NCI-H1105 treated with DMSO at 0.1 percent for 48 hours (cell line): ENCODE measurements at places on chromosomes 16 and 17.

GRCh38 chr17:62641153-62641552, 13.7 kb downstream of the MRC2 start:
- no peak for DNase-seq

GRCh38 chr16:23040246-23040645, 109.0 kb downstream of the USP31 start:
- no peak for DNase-seq

DNA sequence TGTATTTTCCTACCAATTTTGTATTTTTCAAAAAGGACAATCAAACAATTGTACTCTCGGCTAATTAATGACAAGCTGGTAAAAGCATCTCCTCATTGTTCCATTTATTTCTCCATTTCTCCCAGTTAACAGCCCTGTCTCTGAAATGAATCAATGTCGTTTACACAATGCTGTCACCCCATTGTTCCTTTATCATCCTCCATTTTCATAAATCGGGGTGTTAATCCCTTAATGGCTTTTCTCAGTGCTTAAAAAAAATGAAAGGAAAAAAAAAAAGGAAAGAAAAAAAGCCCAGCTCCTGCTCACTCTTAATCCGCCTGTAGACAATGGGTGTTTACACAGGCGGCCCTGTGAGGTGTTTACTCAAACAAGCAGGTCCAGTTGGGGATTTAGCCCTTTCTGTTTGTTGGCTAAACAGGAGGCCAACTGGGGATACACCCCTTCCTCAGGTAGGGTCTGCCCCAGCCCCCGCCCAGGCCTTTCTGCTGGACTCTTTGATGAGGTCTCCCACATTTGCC, 86.8 kb upstream of the SALL1 start:
- peak; percentile 54 for DNase-seq

DNA sequence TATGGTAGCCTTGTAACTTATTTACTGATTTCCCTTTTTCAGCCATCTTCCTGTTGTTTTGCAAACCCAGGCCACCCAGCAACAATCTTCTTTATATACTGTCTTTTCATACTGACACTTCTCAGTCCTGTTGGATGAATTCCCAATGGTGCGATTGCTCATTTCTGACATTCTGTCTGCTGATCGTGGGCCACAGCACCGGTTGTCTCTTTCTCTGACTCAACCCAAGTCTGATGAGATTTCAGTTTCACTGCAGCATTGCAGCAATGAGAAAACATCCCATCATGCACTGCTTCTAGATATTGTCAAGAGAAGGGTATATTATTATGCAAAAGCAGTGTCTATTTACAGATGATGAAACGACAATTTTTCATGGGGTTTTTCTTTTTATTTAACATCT, 349.2 kb upstream of the HSBP1 start:
- no peak for DNase-seq

DNA sequence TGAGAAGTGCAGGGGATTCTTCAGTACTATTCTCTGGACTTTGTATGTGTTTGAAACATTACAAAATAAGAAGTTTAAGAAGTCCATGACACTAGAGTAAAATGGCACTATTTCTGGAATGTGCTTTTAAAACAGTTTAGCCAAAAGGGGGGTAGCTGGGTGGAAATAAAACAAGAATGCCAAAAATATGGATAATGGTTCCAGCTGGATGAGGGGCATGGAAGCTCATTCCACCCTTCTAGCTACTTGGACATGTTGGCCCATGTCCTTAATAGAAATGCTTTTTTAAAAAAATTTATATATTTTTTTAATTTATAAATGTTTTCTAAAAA, 13.1 kb downstream of the ZC3H7A start:
- no peak for DNase-seq

DNA sequence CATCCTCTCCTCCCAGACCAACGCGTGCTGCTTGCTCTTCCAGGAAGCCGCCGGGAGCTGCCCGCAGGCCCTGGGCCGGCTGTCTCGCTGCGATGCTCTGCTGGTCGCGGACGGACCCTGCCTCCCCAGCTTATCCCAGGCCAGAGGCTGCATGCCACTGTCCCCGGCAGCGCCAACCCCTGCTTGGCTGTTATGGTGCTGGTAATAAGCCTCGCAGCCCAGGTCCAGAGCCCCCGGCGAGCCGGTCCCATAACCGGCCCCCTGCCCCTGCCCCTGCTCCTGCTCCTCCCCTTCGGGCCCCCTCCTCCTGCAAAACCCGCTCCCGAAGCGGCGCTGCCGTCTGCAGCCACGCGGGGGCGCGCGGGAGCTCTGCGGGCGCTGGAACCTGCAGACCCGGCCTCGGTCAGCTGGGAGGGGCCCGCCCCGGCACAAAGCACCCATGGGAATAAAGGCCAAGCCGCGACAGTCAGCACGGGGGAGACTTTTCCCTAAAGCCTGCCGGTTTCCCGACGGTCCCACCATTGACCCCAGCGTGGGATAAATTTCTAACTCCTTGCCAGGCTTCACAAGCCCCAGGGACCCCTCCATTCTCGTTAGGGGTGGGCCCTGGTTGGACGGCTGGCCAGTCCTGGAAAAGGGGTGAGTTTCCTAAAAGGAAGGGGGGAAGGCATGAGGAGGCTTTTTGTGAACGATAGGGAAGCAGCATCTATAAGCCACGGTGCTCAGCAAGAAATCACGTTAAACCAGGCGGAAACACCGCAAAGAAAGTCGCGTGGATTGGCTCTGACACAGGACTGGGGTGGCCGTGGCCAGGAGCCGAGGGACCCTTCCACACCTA, 11.2 kb downstream of the ENPP7 start:
- peak; percentile 58 for DNase-seq

DNA sequence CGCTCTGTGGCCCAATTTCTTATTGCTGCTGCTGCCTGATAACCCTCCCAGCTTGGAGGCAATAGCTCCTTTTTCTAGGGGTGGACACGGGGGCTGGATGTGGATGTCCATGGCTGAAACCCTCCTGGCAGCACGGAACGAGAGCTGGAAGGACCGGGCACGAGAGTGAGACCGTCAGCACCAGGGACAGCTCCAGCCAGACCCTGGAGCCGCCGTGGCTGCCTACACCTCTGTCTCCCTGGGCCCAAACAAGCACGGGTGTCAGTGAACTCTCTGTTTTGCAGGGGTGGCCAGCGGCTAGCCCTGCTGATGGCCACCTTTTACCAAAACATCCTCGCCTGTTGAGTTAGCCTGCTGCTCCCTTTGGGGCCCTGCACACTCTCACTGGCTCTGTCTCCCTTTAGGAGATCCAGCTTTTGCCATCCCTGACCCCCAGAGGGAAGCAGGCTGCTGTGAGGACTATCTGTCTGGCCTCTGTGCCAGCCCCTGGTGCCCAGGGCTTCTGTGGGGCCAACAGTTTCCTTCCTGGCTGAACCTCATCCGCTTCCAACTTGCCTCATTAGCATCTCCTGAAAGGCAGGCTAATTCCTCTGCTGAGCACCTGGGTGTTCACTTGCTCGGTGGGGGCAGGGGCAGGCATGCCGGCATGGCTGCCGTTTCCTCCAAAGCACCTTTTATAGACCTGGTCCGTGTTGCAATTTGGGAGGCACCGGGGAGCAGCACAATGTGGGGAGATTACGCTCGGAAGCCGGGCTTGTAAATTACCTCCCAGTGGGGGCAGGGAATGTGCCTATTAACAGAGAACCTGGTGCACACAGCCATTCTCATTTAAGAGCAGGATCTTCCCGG, 118.1 kb downstream of the ENGASE start:
- no peak for DNase-seq

DNA sequence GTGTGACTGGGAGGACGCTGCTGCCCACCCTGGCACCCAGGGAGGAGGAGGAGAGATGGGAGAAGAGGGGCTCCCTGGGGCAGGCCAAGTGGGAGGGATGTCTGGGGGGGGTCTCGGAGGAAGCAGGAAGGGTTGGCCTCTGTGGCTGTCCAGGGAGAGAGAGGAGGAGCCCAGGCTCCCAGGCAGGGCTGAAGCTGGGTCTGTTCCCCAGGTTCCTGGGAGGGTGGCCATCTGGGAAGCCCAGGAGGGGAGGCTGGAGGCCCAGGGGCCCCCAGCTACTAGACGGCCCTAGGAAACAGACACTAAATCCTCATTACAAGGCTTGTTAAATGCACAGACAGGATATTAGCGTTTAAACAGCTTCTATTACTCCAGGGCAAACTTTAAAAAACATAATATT, 139.8 kb downstream of the ENGASE start:
- DNase-seq: no peak

DNA sequence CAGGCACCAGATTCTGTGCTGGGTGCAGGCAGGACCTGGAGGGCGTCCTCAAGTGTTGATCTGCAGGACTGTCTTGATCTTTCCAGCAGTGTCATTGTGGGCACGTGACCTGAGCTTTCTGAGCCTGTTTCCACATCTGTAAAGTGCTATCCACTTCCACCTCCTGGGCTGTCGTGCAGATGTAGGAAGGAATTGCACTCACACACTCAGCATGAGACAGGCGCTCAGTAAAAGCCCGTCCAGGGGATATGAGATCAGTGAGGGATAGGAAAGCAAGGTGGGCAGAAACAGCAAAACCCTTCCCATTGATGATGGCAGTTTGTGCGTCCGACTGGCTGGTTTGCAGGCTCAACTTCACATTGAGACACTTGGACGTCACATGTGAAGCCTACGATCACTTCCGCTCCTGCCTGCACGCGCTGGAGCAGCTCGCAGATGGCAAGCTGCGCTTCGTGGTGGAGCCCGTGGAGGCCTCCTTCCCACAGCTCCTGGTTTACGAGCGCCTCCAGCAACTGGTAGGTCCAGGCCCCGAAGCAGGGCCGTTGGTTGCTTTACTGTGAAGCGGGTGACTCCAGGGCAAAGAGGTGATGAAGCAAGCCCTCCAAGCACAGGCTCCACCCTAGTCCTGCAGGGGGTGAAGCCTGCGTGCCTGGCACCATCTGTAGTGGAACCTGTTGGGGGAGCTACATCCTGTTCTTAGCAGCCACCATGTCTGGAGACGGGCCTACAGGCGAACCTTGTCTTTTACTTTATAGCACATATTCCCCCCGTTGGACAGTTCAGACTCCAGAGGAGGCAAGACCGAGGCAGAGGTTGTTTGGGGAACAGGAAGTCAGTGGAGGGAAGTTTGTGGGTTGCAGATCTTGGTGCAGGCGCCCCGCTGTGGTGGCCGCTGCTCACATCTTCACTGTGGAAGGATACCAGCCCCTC, 23.0 kb downstream of the METTL22 start:
- no peak for DNase-seq

DNA sequence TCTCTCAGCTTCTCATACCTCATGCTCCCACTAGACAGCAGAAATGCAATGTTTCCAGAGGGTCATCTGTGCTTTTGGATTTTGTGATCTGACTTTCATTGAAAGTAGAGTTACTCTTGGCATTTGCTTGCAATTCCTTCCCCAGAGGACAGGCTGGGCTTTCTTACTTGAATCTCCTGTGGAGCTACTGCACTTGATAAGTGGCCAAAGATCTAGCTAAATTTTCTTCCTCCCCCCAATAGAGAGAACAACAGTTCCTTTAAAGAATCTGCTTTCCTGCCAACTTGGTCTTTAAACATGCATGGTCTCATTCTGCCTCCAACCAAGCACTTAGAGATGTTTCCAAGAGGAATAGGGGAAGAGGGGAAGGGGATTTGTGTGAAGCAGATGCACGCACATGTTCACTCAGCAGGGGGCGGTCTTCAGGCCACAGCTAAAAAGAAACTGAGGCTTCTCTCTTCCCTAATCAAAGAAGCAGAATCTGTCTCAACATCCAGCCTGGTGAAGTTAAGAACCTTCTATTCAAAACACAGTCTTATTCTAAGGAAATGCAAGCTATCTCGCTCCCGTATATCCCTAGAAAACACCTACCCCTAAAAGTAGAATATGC, 229.6 kb downstream of the ZFHX3 start:
- no peak for DNase-seq

DNA sequence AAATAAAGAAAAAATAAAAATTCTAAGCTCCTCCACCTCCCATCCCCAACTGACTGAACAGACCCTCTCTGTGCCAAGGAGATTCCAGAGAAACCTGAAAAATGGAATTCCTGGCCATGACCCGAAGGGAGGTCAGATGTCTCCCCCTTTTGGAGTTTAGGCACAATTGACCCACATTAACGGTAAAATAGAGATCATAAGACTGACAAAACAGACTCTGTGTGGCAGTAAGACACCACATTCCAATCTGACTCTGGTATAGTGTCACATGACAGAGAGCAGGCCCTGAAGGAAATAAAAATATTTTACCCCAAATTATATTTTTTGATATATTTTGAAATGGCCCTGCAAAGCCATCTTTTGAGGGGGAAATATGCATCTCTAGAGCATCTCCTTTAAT, 115.1 kb upstream of the ZKSCAN2 start:
- no peak for DNase-seq

DNA sequence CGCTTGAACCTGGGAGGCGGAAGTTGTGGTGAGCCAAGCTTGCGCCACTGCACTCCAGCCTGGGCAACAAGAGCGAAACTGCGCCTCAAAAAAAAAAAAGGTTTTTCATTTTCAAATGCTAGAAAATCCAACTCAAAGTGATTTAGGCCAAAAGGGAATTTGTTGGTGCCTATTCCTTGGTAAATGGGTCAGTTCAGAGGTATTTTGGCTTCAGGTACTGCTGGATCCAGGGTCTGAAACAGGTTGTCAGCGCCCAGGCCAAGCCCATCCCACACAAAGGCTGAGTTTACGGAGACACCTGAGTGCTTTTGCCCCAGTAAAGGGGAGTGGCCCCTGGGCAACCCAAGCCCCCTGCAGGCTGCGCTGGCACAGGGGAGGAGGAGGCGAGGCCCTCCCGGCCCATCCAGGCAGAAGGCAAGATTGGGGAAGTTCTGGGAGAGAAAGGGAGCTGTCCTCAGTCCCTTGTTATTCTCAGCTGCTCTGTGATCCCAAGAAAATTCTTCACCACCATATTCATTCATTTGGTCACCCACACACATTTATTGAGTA, 8.5 kb upstream of the JPH3 start:
- no peak for DNase-seq

- no peak for DNase-seq
Observed at GRCh38 chr16:15440852-15441251, 6.5 kb downstream of the BMERB1 start.

DNA sequence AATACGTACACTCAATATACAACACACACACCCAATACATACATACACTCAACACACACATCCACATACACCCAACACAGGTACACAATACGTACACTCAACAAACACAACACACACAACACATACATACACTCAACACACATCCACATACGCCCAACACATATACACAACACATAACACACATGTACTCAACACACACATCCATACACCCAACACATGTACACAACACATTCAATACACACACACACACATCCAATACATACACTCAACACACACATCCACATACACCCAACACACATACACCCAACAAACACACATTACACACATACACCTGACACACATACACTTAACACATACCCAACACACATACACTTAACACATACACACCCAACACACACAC, 95.9 kb downstream of the CCDC182 start:
- no peak for DNase-seq

DNA sequence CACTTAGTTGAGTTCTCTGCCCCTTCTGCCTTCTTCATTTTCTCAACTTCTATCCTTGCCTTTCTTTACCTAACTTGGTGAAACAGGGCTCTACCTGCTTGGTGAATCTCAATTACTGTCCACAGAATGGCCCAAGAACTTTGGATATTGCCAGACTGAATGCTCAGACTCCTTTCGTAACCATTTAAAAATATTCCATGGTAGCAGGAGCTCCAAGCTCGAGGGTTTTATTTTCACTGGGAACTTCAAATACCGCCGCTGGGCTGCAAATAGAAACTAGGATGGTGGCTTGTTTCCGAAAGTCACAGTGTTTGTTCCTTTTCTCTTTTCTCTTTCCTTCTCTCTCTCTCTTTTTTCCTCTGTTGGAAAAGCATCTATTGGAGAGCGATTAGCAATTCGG, 13.2 kb downstream of the TMEM100 start:
- no peak for DNase-seq
